ENCODE measurements at places on chromosomes 3 and 15. TPM values are rescaled to one million over a fixed set of nuclear protein-coding genes. Genes with fewer than 3 reads are reported as not detected.

- DNase-seq, result no peak
Measured at GRCh38 chr15:95247071-95247984, 1016.0 kb downstream of the MCTP2 start.

MORC1 gene
- not detected for total RNA-seq

DNA sequence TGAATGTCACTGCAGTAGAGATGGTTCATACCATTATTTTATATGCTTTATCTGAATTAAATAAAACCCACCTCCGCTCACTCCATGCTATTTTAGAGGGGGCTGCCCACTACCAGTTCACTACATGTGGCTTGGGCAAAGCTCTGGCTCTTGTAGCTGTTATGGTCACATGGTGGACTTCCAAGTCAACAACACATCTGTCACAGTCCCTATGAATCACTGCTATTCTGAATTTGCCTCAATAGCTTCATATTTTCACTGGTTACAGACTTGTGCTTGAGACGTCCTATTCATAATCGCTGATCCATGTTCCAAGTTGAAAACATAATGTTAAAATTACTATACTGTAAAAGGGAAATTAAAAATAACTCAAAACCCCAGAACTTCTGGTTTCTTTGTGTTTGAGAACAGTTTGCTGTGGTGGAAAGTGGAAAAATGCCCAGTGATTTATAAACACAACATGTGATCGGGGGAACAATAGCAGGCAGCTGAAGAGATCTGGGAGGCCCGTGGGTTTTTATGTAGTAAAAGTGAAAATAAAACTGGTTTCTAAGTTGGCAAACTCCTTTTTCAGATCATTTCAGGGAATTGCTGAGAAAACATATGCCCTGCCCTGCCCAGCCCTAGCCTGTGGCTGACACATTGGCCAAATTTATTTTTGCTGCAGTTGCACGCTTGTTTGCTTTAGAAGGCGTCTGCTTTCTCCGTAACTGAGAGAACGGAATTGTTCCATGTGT lies 128.8 kb upstream of the PRR23C start:
- DNase-seq, result no peak

- no peak for DNase-seq
Measured at GRCh38 chr15:85652457-85652856, 142.3 kb downstream of the KLHL25 start.

ADGRG7 gene
- 27.0 TPM for total RNA-seq

DNA sequence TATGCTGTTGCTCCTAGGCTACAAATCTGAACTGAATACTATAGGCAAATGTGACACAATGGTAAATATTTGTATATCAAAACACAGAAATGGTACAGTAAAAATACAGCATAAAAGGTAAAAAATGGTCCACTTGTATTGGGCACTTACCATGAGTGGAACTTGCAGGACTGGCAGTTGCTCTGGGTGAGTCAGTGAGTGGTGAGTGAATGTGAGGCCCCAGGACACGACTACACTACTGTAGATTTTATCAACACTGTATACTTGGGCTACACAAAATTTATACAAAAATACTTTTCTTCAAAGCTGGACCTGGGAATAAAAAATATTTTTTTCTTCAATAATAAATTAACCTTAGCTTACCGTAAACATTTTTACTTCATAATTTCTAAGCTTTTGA lies 41.6 kb upstream of the DUT start:
- no peak for DNase-seq

- no peak for DNase-seq
Measured at GRCh38 chr15:69474846-69475455, 22.3 kb downstream of the RPLP1 start.

ARPIN gene
- not detected for total RNA-seq

DNA sequence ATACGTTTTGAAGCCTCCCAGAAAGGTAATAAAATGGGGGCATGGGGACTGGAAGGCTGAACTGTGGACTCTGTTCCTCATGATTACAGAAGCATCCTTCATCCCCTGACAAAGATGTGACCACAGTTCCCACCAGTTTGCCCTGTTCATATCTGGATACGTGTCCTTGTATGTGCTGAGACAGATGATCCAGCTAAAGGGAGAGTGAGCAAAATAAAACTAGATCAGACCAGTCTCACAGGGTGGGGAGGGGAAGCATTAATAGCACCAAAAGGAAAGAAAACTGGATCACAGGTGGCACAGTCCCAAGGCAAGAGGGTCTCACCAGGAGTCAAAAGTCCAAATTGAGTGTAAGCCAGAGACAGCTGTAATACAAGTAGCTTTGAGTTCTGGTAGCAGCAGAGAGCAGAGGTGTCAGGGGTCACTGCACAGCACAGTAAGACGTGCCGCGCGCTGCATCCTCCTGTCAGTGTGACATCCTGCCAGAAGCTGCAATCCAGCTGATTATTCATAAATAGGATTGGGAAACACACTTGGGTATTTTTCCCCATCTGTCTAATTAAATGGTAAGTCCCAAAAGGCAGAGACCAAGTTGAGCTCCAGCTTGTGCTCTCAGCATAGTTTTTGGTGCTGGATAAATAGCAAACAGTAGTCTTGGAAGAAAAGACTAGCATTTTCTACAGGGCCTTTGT lies 560.0 kb upstream of the CFAP20DC start:
- no peak for DNase-seq

DNA sequence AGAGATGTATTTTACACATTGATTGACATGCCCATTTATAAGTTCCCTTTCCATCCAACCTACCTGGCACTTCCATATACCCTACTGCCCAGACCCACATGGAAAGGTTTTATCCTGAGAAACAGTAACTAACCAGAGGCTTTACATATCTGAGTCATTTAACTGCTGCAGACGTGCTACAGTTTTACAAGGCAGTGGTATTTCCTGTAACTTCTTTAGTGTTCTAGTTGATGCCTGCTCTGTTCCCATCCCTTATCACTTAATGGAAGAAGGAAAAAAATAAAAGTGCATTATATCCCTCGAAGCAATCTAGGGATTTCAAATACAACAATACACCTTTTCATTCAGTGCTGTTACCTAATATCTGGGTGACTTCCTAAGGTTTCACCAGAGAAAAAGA lies 107.1 kb downstream of the TMCO5A start:
- no peak for DNase-seq

- DNase-seq, result no peak
Measured at GRCh38 chr15:75007216-75007615, 11.9 kb downstream of the SCAMP5 start.

DNA sequence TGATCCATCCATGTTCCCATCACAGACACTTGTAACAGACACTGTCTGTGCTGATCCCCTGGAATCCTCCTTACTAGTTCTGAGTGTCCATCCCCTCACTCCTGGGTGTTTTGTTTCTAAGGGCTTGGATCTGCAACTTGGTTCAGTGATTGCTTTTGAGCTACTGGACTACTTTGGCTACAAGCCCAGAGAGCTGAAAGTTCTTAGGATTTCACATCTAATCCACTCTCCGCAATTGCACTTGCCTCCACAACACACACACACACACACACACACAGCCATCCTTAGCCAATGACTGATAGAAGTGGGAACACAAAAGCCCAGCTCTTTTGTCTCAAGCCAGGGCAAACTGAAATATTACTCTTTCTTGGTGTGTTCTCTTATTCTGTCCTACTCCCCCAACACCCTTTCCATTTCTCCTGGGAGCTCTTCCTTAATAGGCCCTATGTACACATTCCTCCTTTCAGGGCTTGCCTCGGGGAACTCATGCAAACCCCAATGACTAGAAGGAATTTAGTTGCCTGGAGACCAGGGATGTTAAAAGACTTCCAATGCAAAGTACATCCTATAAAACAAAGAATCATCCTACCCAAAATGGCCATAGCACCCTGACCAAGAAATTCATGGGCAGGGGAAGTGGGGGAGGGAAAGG lies 206.1 kb upstream of the UBE2E2 start:
- no peak for DNase-seq

GRM7 gene
- not detected for total RNA-seq

DNA sequence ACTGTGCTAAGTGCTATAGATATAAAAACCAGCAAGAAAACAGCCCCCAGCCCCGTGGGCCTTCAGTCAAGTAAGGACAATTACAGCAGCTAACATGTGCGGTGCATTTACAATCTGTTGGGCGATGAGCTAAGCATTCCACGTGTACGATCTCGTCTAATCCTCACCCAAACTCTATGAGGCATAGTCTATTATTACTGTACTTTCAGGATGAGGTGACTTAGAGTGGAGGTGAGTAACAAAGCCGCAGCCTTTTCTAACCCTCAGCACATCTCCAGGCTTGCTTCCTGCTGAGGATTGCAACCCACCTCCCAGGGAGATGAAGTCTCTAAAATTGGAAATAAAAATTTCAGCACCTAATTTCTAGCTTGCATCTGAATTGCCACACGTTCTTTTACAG lies 53.2 kb upstream of the MCF2L2 start:
- no peak for DNase-seq

DNA sequence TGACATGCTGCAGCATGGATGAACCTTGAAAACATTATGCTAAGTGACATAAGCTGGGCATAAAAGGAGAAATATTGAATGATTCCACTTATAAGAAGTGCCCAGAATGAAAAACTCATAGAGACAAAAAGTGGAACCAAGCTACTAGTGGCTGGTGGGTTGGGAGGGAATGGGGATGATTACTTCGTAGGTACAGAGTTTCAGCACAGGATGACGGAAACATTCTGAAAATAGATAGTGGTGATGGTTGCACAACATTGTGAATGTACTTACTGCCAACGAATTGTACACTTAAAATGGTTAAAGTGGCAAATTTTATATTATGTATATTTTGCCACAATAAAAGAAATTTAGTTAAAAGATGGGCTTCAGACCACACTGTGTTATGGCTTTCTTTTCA lies 93.6 kb downstream of the RPLP1 start:
- no peak for DNase-seq

DNA sequence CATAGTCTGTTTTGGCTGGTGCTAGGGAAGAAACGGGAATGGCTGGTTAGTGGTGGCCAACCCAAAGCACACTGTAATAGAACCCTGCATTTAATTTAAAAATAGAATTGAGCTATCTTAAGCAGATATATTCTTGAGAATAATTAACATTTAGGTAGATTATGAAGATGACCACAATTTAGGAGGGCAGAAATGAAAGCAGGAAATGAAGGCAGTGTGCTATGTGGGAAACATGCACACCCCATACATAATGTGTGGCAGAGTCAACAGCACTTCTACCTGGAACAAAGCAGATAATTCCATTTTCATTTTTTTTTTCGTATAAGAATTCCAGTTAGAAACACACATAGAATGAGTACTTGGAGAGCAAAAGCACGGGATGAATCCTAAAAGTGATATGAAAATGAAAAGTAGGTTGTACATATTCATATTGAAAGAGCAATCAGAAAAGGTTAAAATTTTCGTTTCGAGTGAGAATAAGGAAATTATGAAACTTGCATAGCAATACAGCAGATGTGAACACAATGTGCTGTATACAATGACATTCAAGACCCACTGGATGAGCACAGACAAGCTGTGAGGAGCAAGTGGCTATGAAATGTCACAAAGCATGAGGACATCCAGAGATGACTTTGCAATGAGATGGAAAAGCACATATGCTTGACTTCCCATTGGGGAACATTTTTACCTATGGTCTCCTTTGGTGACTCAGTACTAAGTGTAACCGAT lies 102.6 kb downstream of the TFG start:
- no peak for DNase-seq

DNAJC19 gene
- 49.1 TPM for total RNA-seq

DNA sequence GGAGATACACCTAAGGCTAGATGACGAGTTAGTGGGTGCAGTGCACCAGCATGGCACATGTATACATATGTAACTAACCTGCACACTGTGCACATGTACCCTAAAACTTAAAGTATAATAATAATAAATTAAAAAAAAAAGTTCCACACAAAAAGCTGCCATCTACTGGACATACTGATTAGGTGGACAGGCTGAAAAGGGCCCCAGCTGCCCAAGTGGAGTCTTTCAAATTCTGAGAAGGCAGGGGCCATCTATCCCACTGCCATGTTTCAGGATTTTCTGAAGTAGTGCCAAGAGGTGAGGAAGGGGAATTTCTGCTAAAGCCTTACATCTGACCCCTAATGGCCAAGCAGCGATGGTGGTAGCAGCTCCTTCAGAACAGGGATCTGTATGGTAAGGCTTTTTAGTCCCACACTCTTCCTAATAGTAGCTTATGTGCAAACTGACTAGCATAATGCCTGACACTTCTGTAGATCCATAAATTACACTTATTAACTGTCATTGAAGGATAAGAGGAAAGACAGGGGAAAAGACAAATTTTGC lies 7.7 kb downstream of the FSTL1 start:
- DNase-seq, result no peak

PDZRN3 gene
- not detected for total RNA-seq

DNA sequence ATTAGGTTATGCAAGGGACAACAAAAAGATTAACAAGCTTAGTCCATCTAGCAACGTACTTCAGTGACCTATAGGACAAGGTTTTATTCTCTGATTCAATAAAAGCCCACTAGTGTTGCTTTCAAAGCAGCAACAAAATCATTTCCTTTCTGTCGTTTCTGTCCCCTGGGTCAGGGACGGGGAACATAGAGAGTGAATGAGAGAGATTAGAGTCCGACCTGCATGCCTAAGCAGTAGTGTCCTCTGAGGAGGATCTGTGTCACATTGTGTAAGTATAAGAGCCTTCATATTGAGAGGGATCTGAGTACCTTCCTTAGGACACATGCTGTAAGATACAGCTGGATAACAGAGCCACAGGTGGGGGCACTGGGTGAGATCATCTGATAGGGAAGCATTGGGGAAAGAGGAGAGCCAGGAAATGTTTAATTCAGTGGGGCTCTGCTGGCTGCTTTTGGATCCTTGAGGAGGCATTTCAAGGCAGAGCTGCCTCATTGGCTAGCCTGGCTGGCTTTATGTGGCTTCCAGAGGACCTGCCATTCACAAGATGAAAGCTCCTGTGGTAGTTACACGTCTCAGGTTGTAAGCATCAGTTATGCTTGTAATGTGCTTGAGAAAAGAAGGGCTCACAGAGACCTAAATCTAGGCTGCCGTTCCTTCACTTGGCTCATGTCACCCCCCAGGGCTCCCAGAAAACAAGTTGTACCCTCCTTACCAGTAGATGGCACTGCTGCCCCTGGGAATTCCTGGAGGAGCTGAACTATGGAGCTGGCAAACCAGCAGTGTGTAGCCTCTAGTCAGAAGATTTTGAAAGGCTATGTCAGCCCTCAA lies 2.7 kb downstream of the TMEM108 start:
- peak; percentile 43 for DNase-seq

NAA50 gene
- 116 TPM for total RNA-seq

GRCh38 chr15:93779341-93779740 lies 452.0 kb upstream of the MCTP2 start:
- no peak for DNase-seq

GRCh38 chr3:18866899-18867298 lies 281.4 kb upstream of the KCNH8 start:
- DNase-seq, result no peak

GRCh38 chr15:75213768-75214221 lies 12.1 kb downstream of the C15orf39 start:
- no peak for DNase-seq

DNA sequence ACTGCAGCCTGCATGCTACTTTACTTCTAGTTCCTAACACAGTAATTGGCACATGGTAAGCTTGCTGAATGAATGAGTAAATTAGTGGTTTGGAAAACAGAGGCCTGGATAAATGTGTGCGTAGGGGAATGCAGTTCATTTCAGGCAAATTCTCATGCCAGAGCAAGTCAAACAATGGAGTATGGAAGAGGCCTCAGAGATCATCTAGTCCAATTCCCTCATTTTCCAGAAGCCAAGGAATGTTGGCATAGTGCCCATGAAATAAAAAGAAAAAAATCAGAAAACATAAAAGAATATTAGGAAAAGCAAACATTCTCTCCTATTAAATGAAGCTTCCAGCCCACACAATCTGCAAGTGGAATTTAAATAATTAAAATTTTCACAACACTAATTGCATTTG lies 92.4 kb downstream of the MB21D2 start:
- no peak for DNase-seq

All from activated CD8-positive, alpha-beta T cell treated with anti-CD3 and anti-CD28 coated beads, Interleukin-2, amount 10 ng/mL, durations not matched to agents 7 days and 5 days (primary cell).